Stimulated activated CD8-positive, alpha-beta memory T cell treated with anti-CD3 and anti-CD28 coated beads, Interleukin-12 subunit alpha, Interleukin-12 subunit beta, amount 100 ng/mL, for 4 hours (primary cell): ENCODE measurements at places on chromosomes 6 and 20.

DNA sequence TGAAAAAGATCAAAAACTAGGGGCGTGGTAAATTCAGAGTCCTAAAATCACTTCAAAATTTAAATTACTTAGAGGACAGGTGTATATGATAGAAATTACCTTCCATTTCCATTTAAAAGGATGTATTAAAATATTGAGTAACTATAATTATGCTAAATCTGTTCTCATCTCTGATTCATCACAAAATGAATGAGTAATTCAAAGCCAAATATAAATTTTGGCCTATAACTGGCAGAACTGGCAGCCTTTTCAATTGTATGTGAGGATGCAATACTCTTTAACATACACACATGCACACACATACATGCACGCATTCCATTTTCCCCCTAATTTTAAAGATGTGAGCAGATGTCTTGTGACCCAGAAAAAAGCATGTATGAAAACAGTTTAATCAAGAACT, 194.6 kb downstream of the EPM2A start:
- no peak for DNase-seq

- no peak for DNase-seq
Observed at GRCh38 chr6:14518515-14519217, 401.1 kb downstream of the CD83 start.

DNA sequence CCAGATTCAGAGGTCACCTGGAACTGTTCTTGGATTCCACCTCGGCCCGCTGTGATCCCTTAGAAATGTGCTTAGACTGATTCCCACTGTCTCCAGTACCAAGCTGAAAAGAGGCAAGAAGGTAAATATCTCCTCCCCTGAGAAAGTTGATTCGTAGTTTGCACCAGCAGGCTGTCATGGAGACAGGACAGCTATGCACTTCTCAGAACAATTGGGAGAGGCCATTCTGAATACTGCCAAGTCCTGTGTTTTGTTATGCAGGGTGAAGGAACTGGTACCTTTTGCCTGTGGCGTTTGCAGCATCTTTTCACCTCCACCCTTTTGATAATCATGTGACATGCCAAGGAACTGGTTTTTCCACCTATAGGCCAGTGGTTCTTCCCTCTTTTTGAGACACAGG, 58.2 kb upstream of the RNGTT start:
- no peak for DNase-seq

DNA sequence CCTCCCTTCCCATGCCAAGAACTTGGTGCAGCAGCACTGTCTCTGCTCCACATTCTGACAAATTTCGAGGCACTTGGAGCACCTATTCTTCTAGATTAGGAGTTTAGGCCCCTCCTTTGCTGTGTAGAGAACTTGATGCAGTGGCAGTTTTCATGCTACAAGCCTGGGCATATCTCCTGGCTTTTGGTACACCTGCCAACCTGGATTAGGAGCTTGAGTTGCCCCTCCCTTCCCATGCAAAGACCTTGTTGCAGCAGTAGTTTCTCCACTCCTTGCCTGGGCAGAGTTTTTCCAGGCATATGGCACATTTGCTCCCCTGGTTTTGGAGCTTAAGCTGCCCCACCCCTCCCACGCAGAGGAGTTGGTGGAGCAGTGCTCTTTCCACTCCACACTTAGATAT, 956.1 kb downstream of the EYS start:
- no peak for DNase-seq

- no peak for DNase-seq
Observed at GRCh38 chr6:45838451-45838850, 177.2 kb downstream of the CLIC5 start.

GRCh38 chr6:113308266-113308665, 548.9 kb upstream of the MARCKS start:
- DNase-seq, result no peak

GRCh38 chr6:101296169-101296960, 97.1 kb upstream of the GRIK2 start:
- no peak for DNase-seq

- no peak for DNase-seq
Observed at GRCh38 chr6:153207006-153207405, 75.9 kb upstream of the RGS17 start.

DNA sequence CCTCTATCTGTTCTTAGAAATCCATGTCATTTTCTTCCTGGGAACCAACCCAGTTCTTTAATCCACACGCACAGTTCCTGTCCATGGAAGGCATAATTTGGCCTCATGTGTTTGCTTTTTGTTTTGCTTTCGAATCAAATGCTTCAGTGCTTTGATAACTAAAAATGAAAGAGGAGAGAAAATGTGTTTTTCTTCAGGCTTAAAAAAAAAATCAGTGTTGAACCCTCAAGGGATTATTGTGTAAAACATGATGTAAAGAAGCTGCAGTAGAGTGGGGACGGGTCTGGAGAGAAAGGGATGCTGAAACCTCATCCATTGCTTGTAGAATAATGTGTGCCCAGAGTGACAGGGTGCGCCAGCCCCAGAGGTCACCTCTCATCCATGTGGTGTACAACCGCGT, 197.5 kb upstream of the JARID2 start:
- DNase-seq, result no peak

GRCh38 chr6:24779416-24780016, 4.8 kb downstream of the GMNN start:
- no peak for DNase-seq

GRCh38 chr6:19736066-19736465, 101.1 kb upstream of the ID4 start:
- DNase-seq, result no peak

GRCh38 chr20:40008177-40008576, 680.9 kb downstream of the MAFB start:
- no peak for DNase-seq

DNA sequence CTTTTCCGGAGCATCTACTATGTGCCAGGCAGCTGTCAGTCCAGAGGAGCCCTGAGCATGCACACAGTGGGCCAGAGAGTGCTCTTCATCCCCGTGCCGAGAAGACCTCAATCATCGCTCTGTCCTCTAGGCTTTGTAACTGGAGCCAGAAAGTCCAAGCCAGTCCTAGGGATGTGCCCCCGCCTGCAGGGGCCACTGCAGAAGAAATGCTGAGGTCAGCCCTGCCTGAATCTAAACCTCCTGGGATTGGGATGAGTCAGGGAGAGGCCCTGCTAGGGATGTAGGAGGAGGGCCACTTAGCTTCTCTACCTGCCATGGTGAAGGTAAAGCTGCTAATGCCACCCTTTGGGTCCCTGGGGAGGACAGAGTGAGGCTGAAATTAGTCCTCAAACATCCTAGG, 146.8 kb downstream of the CDC5L start:
- DNase-seq, result no peak

DNA sequence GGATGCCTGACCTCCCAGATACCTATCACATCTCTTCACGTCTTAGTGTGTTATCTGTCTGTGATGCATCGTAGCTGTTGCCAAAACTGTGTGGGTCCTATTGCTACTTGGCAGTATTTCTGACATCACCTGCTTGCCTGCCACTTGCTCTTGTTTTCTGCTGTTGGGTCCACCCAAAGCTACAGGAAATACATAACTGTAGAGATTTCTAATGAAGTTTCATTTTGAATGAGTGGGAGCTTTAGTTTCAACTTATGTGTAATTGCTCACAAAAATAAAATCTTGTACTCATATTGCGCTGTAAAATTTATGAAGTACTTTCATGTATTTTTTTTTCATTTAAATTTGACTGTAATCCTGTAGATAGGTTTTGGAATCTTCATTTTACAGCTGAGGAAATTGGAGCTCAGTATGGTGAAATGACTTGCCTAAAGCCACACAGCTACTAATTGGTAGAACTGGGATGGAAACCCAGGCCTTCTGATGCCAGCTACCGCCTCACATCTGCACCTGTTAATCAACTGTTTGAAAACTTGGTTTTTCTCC, 113.6 kb upstream of the MAN1A1 start:
- DNase-seq, result no peak

DNA sequence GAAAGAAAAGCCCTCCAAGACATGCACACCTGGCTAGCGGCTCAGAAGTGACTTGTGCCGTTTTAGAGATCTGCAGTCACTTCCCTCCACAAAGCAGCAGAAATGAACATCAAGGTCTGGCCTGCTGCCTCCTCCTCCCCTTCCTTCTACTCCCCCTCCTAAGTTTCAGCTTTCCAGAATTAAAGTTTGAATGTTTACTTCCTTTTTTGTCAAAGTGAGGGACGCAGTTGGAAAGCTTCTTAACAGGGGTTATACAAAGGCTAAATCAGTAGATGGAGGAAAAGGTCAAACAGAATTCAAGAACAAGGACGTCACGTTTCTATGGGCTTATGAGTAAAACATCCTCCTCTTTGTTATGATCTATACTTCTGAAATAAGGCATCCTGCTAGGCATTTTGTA, 227.7 kb downstream of the SLC35F1 start:
- DNase-seq, result no peak

DNA sequence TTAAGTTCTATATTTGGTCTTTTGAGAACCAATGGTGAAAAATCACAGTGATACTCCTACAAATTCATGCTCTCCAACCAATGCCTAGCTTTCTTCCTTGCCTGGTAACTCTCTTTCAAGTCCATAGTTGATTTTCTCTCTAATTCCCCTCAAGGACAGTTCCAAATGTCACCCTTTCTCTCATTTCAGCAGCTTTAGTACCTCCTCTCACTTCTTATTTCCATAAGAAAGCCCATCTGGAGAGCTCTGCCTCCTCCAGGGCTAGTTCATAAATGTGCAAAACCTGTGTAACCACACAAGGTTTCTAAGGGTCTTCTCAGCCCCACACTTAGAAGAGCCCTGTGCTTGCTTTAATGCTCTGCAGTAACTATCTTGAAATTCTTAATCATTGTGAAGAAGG, 155.4 kb upstream of the PLCB4 start:
- DNase-seq, result no peak

GRCh38 chr20:2653556-2654383, 1.3 kb downstream of the NOP56 start:
- DNase-seq, result no peak

DNA sequence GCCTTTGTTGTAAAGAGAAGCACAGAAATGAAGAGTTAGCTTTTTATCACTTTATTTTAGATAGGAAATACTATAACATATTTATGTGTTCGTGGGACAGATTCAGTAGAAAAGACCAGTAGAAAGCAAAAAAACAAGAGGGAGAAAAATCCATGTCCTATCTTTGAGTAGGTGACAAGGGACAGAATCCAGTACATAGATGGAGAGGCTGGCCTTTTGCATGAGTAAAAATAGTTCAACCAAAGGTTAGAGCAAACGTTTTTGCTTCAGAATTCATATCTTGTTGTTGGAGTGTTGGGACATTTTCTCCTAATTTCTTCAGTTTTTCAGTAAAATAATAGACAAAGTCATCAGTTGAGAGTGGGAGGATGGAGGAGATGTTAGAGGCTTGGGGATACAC, 19.6 kb upstream of the FAM83B start:
- DNase-seq, result no peak

GRCh38 chr6:142913036-142913510, 31.9 kb downstream of the HIVEP2 start:
- DNase-seq, result no peak

DNA sequence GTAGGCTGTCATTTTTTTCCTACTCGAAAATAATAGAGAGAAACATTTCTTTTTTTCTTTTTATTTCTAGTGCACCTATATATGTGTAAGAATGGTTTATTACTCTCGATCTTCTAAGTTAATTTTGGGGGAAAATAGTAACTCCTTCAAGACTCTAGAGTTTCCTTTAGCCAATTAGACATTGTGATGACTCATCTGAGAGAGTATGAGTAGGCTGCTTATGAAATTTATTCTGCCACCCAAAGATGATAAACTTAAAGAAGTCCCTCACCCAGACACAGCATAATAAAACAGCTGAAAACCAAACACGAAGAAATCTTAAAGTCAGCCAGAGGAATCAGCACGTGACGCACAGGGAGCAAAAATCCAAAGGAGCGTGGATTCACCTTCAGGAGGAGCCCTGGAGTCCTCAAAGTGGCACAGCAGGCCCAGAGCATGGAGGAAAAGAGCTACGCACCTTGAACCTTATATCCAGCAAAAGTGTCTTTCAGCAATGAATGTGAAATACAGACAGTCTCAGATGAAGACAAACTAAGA, 81.9 kb downstream of the ERMARD start:
- DNase-seq, result no peak

DNA sequence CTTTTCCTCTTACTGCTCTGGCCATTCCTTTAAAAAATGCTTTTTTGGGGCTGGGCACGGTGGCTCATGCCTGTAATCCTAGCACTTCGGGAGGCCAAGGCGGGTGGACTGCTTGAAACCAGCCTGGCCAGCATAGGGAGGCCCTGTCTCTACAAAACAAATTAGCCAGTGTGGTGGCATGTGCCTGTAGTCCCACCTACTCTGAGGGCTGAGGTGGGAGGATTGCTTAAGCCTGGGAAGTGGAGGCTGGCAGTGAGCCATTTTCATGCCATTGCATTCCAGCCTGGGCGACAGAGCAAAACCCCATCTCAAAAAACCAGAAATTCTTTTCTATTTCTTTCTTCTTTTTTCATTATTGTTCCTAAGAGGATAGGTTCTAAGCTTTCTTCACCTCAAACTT, 36.9 kb upstream of the RNF144B start:
- no peak for DNase-seq

GRCh38 chr20:33925867-33926266, 67.8 kb upstream of the RALY start:
- DNase-seq, result no peak

DNA sequence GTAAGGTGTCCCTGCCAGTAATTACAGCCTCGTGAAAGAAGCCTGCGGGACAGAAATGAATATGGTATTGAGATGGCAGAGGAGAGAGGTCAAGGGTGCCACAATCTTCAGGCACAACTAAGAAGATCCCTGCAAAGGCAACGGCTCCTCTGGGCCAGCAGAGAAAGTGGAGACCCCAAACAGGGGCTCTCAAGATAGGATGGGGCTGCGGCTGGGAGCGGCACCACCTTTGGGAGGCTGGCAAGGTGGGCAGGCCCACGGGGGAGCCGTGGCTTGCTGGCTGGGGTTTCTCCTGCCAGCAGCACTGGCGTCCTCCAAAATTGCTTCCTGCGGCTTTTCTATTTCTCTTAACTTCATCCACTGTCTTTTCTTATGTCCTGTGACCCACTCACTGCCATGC, 183.6 kb upstream of the QKI start:
- DNase-seq, result no peak

DNA sequence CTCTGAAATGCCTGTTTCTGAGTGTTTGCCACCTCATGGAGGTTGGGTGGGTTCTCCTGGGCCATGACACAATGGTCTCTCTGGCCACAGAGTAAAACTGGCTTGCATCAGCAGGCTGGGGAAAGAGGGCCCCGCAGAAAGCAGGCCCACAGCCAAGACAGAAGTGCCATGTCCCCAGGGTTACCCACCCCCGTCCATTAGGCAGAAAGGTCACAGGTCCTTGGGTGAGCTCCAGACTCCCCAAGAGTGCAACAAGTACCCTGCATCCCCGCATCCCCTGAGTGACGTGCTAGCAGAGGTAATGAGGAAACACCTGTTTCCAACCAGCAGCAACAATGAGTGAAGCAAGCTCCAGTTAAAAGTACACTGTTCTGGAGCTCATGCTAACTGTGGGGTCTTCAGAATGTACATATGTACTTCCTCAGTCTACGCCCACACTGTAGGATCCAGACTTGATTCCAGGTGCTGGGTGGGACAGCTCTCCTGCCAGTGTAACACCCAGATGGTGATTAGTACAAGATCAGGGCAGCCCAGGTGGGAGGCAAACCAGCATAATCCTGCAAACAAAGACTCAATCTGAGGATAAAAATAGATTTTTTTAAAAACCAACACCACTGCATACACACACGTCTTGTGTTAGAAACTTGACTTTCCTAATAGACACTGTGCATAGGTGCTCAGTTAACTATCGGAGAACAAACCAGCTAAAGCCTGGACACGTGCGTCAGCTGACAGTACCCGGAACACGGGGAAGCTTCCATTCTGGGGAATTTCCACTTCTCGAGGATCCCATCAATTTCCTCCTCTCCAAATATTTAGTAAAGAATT, 31.5 kb downstream of the RRBP1 start:
- no peak for DNase-seq

GRCh38 chr6:114334237-114334636, 8.6 kb downstream of the HS3ST5 start:
- no peak for DNase-seq
